ENCODE measurements at places on chromosomes 7 and 10. TPM values are rescaled to one million over a fixed set of nuclear protein-coding genes. Genes with fewer than 3 reads are reported as not detected.

DNA sequence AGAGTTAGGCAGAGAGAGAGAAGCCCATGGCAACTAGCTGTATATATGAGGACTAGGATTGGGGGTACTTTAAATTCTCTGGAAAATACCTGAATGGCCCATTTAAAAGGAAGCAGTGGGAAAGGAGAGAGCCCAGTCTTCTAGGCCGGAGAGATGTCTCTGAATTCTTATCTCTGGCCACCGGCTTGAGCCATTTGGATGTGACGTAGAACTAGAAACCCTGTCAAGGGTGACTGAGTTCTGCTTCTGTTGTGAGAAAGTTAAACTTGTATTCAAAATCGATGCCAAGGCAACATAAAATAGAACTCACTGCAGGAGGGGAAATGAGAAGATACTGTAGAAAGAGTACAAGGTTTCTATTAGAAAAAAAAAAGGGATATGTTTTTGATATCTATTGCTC lies 6.3 kb upstream of the GSTK1 start:
- DNase-seq, result no peak

DNA sequence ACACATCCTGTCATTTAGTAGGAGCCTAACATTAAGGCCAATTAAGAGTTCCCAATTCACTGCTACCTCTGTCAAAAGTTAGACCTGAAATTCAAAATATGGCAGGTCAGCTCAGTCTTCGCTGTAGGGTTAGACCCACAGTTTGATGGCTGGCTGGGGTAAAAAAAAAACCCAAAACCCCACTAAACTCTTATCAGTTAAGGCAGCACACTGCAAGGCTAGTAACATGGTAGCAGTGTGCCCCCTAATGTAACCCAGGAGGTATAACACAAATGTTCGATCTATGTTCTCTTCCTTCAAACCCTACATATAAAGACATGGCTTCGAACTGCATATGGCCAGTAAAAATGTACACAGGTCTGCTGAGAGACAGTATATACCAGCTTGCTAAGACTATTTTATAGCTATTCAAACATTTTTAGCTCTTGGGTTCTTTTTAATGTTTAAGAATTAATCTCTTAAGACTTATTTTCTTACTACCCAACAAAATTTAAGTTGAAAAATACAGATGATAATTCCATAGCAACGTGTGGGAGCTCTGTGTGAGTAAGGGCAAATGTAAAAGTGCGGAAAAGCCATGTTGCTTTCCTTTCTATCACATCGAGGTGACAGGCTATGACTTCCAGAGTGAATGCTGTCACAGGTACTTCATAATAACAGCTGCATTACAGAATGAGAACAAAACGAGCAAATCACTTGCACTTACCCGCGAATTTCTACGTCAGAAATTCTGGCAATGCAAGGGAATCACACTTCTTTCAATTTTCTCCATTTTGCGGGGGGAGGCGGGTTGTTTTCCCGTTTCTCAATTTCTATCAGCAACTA lies 168.4 kb upstream of the IMMP2L start:
- peak; percentile 50 for DNase-seq

Gene EBLN1
- total RNA-seq, result not detected

DNA sequence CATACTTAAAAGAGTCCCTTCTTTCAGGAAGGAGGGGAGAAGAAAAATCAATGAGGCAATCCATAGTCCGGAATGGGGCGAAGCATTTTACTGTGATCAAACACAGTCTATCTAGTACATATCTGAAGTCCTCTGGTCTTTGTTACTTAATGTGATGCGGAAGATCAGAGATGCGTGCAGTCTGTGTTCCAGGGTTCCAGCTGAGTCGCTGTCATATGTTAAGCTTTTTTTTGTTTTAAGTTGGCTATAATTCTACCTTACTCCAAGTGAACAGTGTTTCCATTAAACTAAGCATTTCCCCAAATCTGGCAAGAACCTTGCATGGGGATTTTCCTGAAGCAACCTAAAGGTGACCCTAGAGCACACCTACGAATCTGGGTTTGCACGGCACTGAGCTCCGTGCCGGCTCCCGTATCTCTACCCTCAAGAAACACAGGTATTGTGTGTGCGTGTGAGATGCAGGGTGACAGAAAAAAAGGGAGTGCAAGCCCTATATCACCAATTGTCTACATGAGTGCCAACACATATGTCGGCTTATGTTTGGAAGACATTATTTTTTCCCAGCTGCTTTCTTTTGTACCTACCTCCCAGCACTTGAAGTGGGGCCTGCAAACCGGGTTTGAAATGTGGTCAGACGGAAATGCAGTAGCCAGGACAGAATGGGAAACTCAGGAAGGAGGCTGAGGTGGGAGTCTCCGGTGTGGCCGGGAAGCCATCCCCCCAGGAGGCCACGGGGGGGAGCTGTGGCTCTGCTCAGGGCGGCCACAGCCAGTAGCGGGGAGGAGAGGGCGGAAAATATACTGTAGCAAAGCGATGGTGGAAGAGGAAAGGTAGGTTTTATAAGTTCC lies 435.8 kb upstream of the MGMT start:
- DNase-seq, result peak; percentile 79

Gene IGFBP3
- 265 TPM for total RNA-seq

DNA sequence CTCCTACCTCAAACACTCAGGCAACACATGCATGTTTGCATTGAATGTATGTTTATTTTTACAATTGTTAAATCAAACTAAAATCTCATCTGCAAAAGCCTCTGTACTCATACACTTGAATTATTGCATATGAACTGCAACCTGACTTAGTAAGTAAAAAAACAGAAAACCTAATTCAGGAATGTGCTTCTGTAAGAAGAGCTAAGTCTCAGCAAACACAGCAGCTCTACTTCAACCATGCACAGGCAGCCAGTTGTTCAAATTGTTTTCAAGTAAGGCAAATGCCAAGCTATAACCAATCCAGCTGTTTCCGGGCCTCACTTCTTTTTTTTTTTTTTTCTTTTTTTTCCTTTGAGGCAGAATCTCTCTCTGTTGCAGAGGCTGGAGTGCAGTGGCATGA lies 93.5 kb upstream of the MALRD1 start:
- DNase-seq, result no peak

GRCh38 chr10:109591601-109592000 lies 331.7 kb downstream of the XPNPEP1 start:
- no peak for DNase-seq

DNA sequence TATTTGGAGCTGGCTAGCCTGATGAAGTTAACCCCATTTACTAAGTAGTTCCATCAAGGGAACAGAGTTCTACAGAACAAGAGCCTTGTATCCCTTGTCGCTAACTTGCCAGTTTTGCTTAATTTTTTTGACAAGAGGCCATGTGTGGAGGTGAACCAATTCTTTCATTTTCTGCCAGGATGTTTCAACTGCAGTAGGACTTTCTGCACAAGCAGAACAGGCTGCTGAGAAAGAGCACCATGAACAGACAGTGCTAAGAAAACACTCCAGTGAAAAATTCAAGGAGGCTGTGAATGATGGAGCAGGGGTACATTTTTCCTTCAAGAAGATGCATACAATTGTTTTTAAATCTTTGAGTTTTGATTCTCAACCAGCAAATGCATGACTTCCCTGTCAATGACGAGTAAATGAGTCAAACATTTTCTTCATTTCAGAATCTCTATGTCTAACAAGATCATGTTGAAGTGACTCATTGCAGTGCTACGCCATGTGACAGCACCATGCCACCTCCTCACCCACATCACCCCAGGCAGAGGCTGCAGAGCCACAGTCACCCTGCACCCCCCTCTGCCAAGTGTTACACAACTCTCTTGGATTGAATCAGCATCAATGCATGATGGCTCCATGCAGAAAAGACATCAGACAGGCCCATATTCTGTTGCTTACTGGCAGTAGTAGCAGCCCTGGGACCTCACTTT lies 193.1 kb downstream of the COBL start:
- peak; percentile 98 for DNase-seq

All from Daoy (cell line).